GDM1 (cell line): ENCODE measurements at places on chromosomes 6 and 20.

DNA sequence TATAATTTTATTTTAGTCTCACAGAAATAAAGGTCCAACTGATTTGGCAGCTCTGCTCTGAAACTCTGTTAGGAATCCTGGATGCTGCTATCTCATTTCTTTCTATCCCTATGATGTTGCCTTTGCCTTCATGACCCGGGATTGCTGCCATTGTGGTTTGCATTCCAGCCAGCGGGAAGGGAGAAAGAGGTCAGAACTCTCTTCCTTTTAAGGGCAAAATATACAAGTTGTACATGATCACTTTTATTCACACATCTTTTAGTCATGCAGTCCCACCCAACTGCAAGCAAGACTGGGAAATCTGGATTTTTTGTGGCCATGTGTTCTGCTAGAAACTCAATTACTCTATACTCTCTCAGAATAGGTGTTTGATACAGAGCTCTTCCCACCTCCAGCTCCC is 263.1 kb upstream of the ZFP64 start:
- DNase-seq = no peak

GRCh38 chr6:43368259-43369160 is 937 bp downstream of the ZNF318 start:
- DNase-seq = no peak

DNA sequence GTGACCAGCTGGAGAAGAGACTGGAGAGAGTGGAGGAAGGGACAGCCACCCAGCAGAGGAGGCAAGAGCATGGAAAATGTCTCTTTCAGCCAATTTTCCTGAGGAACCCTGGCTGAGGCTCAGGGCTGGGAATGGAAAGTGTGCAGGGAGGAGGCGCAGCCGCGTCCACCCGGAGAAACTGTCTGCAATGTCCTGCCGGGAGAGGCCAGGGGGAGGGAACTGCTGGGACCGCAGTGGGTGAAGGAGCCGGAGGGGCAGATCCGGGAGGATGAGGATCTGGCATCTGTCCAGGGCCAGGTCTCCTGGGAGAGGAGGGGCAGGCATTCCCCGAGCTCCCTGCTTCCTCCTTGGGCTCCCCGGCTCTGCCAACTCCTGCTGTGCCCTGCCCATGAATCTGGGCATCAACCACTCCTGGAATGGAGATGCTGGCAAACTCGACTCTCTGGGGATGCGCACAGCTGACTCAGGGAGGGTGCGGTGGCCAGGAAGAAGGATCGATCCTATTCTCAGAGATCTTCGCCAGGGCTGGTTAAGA is 17.4 kb upstream of the HM13 start:
- DNase-seq = no peak

- no peak for DNase-seq
Measured at GRCh38 chr6:74805916-74806696, 399.7 kb downstream of the COL12A1 start.

- DNase-seq = no peak
Measured at GRCh38 chr20:15339264-15339663, 1001.9 kb upstream of the FLRT3 start.

DNA sequence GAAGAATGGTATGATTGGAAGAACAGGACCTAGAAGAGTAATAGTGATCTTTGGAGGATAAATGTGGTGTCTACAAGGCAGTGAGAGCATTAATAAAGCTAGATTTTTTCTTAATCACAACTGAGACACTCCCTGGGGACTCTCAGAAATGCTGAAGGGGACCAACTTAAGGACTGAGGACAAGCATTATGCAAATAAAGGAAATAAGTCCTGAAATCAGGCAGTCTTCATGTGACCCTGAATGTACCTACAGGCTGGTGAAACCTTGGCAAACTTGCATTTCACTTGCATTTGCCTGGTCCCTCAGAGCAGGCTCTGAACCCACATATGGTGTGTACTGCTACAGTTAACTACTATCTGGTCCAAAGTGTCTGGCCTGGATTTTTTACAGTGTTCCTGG is 19.3 kb upstream of the TTK start:
- no peak for DNase-seq

GRCh38 chr20:1616858-1617434 is 2.9 kb downstream of the SIRPB1 start:
- DNase-seq = no peak

GRCh38 chr20:47764154-47764733 is 21.0 kb downstream of the SULF2 start:
- no peak for DNase-seq

GRCh38 chr20:63652192-63652980 is 838 bp downstream of the STMN3 start:
- DNase-seq = peak; percentile 48

GRCh38 chr20:53786071-53786444 is 192.4 kb upstream of the ZNF217 start:
- DNase-seq = no peak

GRCh38 chr20:20887593-20888265 is 175.3 kb upstream of the RALGAPA2 start:
- DNase-seq = no peak

GRCh38 chr6:38166411-38167240 is 347.1 kb downstream of the ZFAND3 start:
- no peak for DNase-seq

DNA sequence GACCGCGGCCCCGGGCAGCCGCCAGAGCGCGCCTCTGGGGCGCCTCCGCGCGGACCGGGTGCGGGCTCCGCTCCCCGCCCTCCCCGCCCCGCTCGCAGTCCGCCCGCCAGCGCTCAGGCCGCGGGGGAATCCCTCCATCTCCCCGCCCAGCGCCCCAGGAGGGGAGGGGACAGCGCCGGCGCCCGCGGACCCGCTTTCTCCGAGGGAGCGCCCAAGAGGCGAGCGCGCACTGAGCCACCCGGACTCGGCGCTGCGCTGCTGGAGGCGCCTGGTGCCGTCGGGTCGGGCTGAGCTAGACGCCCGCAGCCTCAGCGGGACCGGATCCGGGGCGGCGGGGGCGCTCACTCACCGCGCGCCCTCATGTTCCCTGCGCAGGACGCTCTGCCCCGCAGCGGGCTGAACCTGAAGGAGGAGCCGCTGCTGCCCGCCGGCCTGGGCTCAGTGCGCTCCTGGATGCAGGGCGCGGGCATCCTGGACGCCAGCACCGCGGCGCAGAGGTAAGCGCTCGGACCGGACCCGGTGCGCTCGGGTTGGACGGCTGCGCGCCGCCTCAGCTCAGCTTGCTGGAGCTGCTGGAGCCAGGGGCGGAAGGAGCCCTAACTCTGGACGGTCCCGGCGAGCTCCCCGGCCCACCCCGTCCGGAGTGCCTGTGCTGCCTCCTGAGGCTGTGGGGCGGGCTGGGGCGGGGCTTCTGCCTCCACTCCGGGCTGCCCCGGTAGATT is 867 bp downstream of the EBF4 start:
- no peak for DNase-seq

- DNase-seq = no peak
Measured at GRCh38 chr6:40499215-40499614, 87.9 kb downstream of the LRFN2 start.

- DNase-seq = peak; percentile 59
Measured at GRCh38 chr6:125918681-125919566, 37.6 kb upstream of the HINT3 start.

DNA sequence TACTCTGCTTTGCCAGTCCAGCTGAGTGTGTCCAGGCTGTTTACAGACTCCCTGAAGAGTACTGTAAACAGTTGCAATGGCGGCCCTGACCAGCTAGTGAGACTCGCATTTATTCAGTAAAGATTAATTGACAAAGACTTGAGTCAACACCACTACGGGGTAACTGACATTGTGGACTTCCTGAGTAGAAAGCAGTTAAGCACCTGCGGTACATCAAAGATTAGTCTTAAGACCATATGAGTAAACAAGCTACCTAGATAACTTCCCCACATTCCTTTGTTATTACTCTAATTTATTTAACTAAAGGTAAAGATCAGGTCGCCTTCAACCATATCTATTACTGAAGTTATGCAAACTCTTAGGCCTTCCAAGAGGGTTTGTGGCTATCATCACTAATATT is 12.6 kb downstream of the VPS52 start:
- no peak for DNase-seq

GRCh38 chr6:40389254-40389653 is 197.9 kb downstream of the LRFN2 start:
- no peak for DNase-seq

- DNase-seq = no peak
Measured at GRCh38 chr6:15980801-15981200, 148.1 kb upstream of the MYLIP start.

- DNase-seq = no peak
Measured at GRCh38 chr20:31747640-31748039, 8.6 kb downstream of the TPX2 start.

- DNase-seq = no peak
Measured at GRCh38 chr20:19947611-19948264, 69.4 kb upstream of the NAA20 start.

DNA sequence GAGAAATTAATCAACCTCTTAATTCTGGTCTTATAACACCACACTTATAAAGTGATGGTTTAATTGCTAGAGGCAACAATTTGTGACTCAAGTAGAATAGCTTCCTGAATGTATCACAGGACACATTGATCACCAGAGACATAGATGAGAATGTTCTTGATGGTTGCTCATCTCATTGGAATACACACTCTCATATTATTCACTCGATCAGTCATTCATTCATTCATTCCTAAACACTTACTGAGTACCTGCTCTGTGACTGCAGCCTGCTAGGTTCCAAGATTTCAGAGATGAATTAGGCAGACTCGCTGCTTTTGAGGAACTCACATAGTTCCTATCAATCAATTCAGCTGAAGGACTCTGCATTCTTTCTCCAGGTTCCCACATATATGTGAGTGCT is 365.1 kb upstream of the SOX4 start:
- DNase-seq = no peak

GRCh38 chr20:55488593-55488992 is 516.7 kb downstream of the CBLN4 start:
- no peak for DNase-seq

- no peak for DNase-seq
Measured at GRCh38 chr6:83303426-83303825, 110.3 kb downstream of the RWDD2A start.

DNA sequence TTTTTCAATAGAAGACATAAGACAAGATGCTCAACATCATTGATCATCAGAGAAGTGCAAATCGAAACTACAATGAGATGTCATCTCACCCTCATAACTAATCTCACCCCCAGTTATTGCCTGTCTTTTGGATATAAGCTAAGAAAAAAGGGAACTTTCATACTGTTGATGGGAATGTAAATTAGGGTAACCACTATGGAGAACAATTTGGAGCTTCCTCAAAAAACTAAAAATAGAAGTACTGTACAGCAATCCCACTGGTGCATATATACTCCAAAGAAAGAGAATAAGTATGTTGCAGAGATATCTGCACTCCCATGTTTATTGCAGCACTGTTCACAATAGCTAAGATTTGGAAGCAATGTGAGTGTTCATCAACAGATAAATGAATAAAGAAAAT is 26.4 kb upstream of the PHF3 start:
- DNase-seq = no peak

- no peak for DNase-seq
Measured at GRCh38 chr20:43996240-43996930, 81.7 kb downstream of the TOX2 start.

GRCh38 chr6:108803982-108804490 is 44.2 kb upstream of the ARMC2 start:
- DNase-seq = no peak

- no peak for DNase-seq
Measured at GRCh38 chr6:26025047-26025893, 62.0 kb upstream of the HFE start.

- DNase-seq = no peak
Measured at GRCh38 chr6:170074907-170075306, 216.0 kb downstream of the DLL1 start.

DNA sequence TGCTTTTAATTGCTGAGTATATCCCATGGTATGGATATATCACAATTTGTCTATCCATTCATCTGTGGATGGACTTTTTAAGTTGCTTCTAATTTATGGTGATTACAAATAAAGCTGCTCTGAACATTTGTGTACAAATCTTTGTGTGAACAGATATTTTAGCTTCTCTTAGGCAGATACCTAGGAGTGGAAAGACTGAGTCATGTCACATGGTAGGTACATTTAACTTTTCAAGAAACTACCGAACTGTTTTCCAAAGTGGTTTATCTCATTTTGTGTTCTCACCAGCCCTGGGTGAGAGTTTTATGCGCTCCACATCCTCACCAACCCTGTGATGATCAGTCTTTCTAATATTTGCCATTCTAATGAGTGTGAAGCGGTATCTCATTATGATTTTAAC is 31.0 kb upstream of the ZNFX1 start:
- no peak for DNase-seq

- no peak for DNase-seq
Measured at GRCh38 chr20:20259533-20259932, 108.4 kb upstream of the INSM1 start.

DNA sequence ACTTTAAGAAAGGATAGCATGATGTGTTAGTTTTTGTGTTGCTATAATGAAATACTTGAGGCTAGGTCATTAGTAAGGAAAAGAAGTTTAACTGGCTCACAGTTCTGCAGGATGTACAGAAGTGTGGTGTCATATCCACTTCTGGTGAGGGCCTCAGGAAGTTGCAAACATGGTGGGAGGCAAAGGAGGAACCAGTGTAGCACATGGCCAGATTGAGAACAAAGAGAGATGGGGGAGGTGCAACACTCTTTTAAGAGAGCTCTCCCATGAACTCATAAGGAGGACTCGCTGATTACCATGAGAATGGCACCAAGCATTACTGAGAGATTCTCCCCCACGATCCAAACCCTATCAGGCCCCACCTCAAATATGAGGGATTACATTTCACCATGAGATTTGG is 265.4 kb downstream of the RIMS1 start:
- DNase-seq = no peak

DNA sequence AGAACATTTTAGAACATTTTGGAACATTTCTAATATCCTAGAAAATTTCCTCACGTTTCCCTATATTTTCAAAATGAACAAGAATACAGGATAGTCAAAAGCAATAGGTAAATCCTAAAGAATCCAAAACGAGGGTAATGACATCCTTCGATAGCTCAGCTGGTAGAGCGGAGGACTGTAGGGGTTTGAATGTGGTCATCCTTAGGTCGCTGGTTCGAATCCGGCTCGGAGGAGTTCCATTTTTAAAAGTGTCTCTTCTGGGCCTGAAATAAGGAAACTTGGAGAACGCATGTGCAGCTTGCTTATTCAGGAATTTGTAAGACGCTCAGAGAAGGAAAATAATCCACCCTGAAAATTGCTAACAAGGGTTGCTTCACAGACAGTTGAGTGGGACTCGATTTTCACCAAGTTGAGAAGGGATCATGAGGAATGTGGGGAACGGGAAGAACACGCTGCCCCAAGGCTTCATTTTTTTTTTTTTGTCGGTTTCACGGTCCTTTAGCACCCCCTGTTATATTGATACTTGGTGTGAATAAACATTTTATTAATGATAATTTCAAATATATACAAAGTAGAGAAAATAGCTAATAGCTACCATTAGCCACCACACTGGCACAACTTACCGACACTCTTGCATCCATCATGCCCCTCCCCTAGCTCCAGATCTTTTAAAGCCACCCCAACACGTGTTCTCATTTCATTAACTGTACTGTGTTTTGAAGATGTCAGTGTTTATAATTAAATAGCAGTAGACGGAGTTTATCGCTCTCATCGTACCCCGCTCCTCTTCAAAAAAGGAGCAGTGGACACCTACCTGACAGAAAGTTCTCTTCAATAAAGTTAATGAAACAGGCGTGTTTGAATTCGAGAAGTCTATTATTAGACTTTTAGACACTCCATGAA is 1.8 kb upstream of the ABT1 start:
- no peak for DNase-seq
